ENCODE measurements at places on chromosomes 2 and 18.

DNA sequence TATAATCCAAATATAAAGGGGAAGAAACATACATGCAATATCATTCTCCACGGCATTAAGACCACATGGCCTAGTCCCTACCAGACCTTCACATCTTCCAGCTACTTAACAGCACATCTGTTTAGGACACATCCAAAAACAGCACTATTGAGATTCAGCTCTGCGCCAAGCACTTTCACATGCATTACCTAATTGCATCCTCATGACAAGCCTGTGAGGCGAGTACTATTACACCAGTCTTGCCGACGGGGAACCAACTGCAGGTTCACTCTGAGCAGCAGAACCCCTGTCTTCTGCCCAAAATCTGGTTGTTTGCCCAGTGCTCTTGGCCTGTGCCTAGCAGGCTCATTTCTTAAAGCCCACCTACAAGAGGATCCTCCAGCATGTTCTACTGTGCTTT lies 66.7 kb downstream of the AAK1 start:
- DNase-seq, result no peak

DNA sequence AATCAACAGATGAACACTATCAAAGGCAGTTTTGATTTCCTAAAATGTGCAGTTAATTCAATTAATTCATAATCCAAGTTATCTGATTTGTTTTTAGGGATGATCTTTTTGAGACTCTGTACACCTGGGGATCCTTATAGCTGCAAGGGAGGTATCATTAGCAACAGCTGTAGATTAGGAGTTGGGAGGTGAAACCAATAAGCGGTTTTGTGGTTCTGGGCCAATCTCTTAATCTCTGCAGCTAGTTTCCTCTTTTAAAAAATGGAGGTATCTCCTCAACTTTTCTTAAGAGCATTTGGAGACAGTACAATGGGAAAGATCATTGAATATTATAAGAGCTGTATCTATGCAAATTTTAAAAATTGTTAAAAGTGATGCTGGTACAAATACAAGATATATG lies 126.0 kb downstream of the MC4R start:
- no peak for DNase-seq

GRCh38 chr2:86622519-86623042 lies 1.1 kb downstream of the RNF103 start:
- DNase-seq, result peak; percentile 29

DNA sequence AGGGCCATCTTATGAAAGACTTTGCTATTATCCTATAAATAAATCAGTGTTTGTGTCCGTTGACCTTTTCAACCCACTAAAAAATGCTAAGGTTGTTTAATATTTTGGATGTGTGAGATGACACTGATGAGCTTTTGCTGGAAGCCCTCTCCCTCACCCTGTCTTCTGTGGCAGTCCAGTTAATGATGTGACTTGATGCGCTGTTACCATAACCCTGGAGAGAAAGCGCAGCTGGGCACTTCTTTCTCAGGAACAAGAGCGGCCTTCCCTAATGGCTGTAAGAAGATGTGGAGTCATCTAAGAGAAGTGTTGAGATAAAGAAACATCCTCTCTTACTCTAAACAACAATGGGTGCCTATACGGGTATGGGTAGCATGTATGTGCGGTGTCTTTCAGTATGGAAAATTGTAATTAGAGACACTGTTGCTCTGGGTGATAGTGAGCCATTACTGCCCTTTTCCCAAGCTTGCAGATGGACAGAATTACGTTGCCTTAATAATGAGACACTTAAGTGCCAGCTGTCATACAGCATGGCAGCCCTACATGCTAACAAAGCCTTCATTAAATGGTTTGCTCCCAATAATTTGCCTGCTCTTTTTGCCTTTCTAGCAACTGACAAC lies 165.6 kb upstream of the NABP1 start:
- DNase-seq, result no peak

- no peak for DNase-seq
These were observed 78.6 kb downstream of the RFTN2 start for GRCh38 chr2:197596766-197597165.

GRCh38 chr2:132911726-132912724 lies 242.0 kb upstream of the LYPD1 start:
- DNase-seq, result no peak

- DNase-seq, result no peak
These were observed 291.5 kb upstream of the CCDC68 start for GRCh38 chr18:55250768-55251173.

GRCh38 chr2:170930131-170930990 lies 1.3 kb downstream of the GORASP2 start:
- DNase-seq, result peak; percentile 78

- no peak for DNase-seq
These were observed 454.6 kb upstream of the TRIB2 start for GRCh38 chr2:12261986-12262680.

DNA sequence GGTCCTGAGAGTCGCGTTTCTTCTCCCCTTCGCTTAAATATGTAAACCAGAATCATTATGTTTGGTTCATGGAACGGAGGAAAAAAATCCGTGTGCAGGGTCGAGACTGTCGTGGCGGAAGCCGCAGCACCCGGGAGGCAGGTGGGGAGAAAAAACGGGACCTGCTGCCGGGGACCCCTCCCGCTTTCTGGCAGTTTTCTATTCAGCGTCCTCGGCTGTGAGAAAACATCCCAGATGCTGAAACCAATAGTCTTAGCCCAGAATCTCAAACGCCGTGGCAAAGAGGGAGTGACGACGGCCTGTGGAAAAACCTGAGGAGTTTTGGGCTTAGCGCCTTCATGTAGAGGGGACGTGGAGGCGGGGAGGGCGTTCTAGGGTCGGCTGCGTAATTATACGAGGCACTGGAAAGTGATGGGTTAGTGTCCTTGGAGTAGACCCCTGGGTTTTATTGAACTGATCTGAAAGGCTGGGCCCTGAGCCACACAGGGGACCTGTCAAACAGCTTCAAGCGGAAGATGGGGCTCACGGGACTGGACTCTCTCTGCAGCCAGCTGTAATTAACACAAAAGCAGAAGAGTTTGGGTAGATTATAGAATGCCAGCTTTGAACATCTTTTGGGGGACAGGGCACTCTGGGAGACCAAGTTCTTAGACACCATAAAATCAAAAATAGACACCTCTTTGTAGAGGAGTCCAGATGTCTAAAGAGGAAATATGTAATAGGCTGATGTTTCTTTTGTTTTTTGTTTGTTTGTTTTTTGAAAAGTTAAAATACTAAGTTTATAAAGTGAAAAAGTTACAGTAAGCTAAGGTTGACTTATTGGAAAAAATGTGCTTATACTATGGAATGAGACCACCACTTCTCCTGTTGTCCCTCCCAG lies 834 bp upstream of the BUB1 start:
- DNase-seq, result no peak

DNA sequence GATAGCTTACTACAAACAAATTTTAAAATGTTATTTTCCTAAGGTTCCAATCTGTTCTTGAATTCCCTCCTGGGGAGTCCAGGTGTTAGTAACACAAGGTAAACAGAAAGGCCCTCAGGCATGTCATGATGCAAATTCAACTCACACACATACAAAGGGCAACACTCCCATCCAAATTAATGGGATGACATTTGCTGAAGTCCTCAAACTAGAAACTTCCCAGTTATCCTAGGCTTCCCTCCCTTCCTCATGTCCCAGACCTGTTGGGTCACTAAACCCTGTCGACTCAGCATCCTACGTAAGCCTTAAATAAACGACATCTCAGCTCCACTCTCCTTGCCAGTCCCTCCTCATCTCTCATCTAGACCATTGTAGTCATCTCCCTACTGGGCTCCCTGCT lies 85.1 kb downstream of the GREB1L start:
- DNase-seq, result no peak

GRCh38 chr2:112161431-112162145 lies 23.4 kb downstream of the FBLN7 start:
- no peak for DNase-seq

GRCh38 chr2:120037995-120038541 lies 25.2 kb downstream of the EPB41L5 start:
- DNase-seq, result no peak

DNA sequence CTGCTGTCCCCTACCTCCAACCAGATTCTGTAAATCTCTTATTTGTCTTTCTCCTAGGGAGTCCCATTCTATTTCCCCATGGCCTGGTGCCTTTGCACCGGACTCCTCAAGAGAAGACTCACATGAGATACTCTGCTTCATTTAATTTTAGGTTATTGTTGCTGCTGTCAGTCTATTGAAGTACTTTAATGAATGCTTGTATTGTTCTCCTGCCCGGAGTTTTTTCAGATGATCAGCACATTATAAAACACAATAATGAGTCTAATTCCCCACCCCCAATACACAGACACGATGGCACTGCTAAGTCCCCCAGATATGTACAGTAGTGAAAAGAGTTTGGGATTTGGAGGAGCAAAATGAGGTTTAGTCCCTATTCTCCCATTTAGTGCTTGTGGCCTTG lies 58.9 kb downstream of the HAUS1 start:
- DNase-seq, result no peak

DNA sequence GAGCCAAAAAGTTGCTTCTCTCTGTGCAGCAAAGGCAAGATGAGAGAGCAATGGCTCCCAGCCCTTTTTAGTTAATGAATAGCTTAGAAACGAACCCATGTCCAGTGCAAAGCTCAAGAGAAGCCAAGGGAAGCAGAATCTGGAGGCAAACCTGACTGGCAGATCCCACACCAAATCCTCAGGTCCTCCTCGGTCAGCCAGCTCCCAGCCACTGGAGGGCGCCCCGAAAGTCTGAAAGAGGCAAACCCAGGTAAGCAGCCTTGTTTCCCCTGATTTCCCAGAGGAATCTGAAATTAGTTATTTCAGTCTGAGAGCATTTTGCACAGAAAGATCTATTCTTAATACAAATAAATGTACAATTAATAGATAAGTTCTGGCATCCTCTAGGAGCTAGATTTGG lies 71.3 kb upstream of the PID1 start:
- DNase-seq, result no peak

- DNase-seq, result no peak
These were observed 69.3 kb downstream of the NPAS2 start for GRCh38 chr2:100889286-100889685.
